ENCODE measurements at places on chromosomes 4 and X.

- DNase-seq = no peak
Measured at GRCh38 chrX:86910602-86911311, 606.8 kb upstream of the KLHL4 start.

DNA sequence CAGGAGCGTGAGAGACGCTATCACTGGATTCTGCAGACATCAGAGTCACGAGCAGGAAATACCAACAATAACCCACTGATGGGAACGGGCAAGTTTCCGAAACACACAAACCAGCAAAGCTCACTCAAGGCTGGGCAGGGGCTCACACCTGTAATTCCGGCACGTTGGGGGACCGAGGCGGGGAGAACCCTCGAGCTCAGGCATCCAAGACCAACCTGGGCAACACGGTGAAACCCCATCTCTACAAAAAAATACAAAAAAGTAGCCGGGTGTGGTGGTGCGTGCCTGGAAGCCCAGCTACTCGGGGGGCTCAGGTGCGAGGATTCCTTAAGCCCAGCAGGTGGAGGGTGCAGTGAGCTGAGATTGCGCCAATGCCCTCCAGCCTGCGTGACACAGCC is 17.2 kb upstream of the GTPBP6 start:
- no peak for DNase-seq

GRCh38 chr4:94426783-94427182 is 25.0 kb upstream of the PDLIM5 start:
- no peak for DNase-seq

- DNase-seq = no peak
Measured at GRCh38 chr4:152590179-152591031, 54.5 kb upstream of the FBXW7 start.

DNA sequence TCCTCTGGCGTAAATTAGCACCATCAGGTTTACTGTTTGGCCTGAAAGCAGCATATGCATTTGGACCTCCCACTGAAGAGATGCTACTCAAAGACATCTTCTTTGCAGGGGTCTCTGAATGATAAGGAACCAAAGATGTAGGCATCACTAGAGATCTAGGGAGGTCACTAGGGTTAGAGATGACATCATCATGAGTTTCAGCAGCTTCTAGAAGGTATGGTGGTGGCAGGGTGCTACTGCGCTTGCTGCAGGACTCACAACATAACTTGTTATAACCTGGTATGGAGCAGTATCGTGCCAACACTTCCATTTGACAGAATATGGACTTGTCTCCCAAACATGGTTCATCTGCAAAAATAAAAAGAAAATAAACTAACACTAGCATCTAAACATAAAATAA is 251.6 kb downstream of the NPFFR2 start:
- DNase-seq = no peak

- no peak for DNase-seq
Measured at GRCh38 chr4:11483046-11483445, 54.4 kb upstream of the HS3ST1 start.

- DNase-seq = no peak
Measured at GRCh38 chrX:12065251-12065650, 73.0 kb upstream of the FRMPD4 start.

GRCh38 chr4:26806331-26806730 is 54.3 kb upstream of the STIM2 start:
- DNase-seq = no peak

- DNase-seq = no peak
Measured at GRCh38 chrX:11053351-11053750, 57.8 kb upstream of the HCCS start.
